ENCODE measurements at places on chromosomes 1 and 21. TPM values are rescaled to one million over a fixed set of nuclear protein-coding genes. Genes with fewer than 3 reads are reported as not detected.

The PTPN7 gene
- total RNA-seq = not detected

The SPRR4 gene
- total RNA-seq = not detected

The OPTC gene
- total RNA-seq = not detected

The SORT1 gene
- 21.6 TPM for total RNA-seq

The EPHB2 gene
- 50.7 TPM for total RNA-seq

All from endothelial cell of coronary artery (primary cell).